ENCODE measurements at places on chromosomes 13 and 19.

- DNase-seq = no peak
These were observed 62.2 kb downstream of the PEG3 start for GRCh38 chr19:56778351-56778750.

GRCh38 chr19:31392464-31392863, 43.2 kb upstream of the TSHZ3 start:
- no peak for DNase-seq

DNA sequence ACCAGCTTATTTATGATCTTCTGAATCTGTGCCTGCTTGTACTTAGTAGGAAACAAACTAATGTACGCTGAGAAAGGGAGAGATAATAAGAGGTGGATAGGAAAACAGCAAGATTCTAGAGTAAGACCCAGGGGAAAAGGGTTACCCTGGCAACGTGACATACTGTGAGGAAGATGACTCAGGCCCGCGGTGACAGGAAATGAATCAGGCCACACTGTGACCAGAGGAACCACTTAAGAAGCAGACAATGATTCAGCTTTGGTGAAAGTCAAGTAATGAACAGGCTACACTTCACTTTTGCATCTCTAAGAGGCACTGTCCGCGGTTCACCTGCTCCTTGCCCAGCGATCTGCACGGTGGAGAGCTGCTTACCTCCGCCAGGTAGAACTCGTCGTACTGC, 158.2 kb downstream of the NALCN start:
- no peak for DNase-seq

- no peak for DNase-seq
These were observed 4.3 kb upstream of the GRWD1 start for GRCh38 chr19:48441360-48442050.

GRCh38 chr19:3618144-3618810, 8.3 kb downstream of the CACTIN start:
- DNase-seq = no peak

DNA sequence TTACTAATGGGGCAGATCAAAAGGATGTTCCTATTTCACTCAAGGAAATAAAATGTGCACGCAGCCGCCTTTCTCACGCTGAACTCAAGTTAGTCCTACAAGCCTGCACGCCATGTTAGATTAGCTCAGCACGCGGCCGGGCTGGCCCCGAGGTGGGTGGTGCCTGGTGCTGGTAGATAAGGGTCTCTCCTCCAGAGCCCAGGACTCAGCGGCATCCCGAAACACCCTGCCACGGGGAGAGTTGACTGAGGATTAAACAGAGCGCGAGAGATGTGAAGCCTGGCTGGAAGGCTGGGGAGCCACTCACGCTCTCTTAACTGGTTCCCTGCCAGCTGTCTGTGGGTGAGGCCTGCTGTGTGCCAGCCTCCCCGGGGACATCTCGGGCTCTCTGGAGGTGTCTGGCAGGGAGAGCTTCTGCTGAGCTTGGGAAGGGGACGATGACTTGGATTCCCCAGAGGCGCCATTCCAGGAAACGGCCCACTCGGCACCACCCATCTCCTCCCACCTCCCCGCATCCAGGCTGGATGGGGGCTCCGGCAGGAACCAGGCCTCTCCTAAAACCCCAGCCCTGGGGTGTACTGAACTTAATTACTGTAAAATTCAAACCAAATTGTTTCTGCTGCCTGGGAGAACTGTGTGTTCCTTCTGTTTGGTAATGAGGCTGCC, 122.2 kb downstream of the KDM4B start:
- DNase-seq = no peak

DNA sequence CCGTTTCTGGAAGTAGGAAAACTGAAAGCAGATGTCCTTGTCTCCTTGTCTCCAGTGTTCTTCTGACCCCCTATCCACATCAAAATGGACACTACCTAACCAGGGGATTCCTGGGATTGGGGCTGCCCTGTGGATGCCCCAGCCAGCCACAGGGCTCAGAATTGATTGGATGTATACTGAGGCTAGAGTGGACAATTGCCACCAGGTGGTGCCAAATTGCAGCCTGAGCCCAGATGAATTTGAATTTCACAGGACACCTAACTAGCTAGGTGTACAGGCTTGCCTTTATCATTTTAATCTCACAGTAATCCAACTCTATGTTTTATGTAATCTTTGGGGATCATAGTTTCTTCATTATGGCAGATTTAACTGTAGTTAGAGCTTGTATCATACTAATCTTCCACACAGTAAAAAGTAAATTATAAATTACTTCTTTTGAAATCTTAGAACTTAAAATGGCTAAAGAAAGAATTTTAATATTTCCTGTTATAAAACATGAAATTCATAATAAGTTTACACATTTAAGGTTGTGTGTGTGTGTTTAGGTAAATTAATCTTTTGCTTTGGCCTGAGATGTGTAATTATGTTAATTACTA, 58.0 kb downstream of the PIBF1 start:
- DNase-seq = no peak

- no peak for DNase-seq
These were observed 13.7 kb downstream of the FGF9 start for GRCh38 chr13:21684576-21684975.

DNA sequence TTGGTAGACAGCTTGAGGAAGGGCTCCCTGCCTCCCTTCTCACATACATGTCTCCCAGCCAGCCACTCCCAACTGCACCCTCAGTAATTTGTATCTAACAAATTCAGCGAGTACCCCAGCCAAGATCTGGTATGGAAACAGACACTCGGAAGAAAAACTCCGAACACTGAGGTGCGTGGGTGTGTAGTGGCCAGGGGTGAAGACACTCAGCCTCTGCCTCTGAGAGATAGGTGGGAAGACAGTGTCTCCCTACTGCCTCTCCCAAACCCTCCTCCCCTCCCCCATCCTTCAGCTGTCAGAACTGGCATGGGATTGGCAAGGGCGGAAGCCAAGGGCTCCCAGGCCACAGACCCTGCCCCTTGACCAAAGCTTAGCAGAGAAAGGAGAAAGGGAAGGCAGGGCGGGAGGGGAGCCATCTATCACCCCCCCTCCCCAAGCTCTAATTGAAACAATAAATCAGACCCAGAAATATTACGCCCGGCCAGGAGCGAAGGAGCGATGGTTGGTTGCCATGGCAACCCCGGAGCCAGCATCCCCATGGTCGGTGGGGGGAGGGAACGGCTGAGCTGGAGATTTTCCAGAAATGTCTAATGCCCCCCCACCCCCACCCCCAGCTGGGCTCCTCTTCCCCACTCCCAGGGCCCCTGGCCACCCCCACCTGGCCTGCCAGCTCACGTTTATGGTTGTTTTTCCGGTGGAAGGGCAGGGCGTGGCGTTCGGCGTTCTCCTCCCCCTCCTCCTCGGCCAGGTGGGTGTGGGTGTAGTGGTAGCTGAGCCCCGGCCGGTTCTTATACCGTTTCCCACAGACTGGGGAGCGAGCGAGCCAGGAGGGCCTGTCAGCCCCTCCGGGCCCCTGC, 7.0 kb downstream of the DPF1 start:
- no peak for DNase-seq

DNA sequence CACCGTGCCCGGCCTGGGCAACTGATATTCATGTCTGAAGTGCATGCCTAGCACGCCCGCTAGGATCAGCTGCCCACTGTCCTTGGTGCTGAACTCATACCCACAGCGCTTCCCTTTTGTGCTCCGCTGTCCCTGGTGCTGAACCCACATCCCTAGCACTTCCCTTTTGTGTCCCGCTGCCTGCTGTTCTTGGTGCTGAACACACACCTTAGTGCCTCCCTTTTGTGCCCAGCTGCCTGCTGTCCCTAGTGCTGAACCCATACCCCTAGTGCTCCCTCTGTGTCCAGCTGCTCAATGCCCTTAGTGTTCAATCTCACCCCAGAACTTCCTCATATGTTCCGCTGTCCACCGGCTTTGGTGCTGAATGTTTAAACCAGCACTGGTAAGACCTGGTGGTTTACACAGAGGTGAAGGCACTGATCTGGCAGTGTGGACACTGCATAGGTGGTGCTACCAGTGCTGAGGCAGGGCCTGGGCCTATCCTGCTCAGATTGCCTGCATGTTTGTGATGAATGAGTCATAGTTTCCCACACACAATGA, 26.3 kb upstream of the SIGLEC11 start:
- DNase-seq = no peak

DNA sequence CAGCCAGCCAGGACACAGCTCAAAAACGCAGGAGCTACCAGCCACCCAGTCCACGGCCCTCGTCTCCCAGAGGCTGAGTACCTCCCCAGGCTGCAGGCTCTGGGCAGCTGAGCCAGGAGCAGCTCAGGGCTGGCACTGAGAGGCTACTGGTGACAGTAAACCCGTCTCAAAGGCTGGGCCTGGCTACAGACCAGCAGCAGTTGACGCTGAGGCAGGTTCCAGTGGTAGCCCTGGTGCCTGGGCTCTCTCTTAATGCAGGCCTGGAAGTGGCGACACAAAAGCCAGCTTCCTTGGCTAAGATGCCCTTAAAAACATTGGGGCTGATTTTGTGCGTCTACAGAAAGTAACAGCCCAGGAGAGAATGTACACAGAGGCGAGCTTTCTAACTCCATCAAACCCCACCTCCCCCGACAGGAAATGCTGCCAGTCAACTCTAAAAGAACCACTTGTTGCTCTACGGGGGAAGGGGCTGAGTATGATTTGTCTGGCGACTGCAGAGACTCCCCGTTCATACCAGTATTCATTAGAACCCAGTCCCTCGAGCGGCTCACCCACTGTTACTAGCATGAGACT, 126.3 kb downstream of the STK24 start:
- DNase-seq = no peak

DNA sequence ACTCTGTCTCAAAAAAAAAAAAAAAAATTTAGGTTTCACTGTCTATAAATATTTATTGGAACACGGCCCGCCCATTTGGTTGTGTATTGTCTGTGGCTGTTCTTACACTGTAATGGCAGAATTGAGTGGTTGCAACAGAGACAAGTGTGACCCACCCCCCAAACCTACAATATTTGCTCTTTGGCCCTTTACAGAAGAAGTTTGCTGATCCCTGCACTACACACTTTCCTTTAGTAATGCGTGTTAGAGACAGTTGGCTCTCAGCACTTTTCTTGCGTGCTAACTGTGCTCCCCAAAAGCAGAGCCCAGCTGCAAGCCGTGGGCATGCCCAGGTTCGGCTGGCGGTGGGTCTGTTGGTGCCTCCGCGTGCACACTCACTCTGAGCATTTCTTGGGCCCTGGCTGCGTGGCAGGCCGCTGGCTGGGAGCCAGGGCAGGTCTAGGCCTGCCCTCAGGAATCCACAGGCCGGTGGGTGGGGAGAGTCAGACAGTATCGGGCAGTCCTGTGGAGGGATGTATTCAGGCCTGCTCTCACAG, 72.6 kb downstream of the SIPA1L3 start:
- no peak for DNase-seq

GRCh38 chr13:78659732-78660494, 958 bp upstream of the OBI1 start:
- DNase-seq = no peak

- DNase-seq = no peak
These were observed 65.8 kb upstream of the SLITRK6 start for GRCh38 chr13:85864963-85865530.

DNA sequence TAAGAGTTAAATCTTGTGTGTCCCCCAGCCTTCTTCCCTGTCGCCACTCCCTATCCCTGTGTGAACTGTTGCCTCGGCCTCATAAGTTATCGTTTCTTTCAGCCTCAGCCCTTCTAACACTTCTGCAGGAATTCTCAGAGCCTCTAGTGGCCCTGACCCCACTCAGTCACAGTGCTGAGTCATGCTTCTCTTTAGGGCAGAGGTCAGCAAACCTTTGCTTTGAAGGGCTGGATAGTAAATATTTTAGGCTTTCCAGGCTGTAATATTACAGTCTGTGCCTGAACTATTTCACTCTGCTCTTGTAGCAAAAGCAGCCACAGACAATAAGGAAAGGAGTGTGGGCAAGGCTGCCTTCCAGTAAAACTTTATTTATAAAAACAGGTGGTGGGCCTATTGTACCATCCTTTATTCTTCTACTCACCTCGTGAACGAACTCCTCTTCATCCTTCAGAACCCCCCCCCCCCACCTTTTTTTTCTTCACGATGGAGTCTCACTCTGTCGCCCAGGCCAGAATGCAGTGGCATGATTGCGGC, 22.1 kb downstream of the MYO9B start:
- no peak for DNase-seq

DNA sequence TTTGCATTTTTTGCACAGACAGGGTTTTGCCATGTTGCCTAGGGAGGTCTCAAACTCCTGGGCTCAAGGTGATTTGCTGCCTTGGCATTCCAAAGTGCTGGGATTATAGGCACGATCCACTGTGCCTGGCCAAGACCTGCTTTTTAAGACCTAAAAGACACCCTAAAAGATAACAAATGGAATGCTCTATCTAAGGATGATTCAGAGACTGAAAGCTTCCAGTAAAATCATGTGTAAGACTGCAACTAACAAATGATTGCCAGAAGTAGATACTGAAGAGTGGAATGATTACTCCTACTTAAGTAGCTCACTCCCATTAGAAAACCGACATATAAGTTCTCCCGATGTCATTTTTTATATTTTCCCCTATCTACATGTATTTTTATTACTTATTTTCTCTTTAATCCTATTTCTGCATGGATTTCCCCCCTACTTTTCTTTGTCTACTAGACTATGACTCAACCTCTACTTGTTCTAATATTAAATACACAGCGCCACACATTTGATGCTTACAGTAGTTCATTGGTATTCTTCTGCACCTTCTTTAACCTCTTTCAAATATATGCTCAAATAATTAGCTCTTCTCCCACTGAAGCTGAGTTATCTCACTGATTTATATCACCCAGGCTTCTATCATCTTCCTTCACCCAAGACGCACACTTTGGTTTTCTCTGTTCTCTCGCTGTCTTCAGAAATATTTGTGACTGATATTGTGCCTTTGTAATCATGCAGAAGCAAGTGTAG, 32.2 kb upstream of the KLF12 start:
- DNase-seq = no peak

GRCh38 chr19:16893686-16893989, 4.8 kb downstream of the F2RL3 start:
- no peak for DNase-seq

GRCh38 chr13:100442095-100442832, 146.3 kb downstream of the GGACT start:
- DNase-seq = no peak

DNA sequence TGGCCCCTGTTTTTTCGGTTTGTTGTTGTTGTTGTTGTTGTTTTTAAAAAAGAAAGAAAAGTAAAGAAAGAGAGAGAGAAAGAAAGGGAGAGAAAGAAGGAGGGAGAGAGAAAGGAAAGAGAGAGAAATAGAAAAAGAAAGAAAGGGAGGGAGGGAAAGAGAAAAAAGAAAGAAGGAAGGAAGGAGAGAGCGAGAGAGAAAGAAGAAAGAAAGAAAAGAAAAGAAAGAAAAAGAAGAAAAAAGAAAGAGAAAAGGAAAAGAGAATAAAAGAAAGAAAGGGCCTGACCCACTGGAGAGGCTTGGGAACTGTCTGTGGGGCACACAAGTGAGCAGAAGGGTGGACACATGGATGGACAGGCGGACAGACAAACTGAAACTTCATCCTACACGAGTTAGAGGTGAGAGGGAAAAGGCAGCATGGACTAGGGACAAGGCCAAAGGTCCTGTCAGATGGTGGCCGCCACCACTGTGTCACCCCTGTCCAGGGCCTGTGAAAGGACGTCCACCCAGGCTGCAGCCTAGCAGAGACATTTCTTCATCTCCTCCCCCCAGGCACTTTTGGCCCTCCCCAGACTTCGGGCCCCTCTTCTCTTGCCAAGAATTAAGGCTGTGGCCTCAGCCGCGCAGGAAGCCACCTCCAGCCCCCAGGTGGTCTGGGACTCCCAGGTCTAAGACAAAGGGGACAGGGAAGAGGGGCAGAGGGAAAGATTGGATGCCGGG, 9.1 kb upstream of the BCAM start:
- no peak for DNase-seq

GRCh38 chr19:18021121-18021755, 13.3 kb downstream of the ARRDC2 start:
- peak; percentile 87 for DNase-seq
